SJSA1 (cell line): ENCODE measurements at places on chromosomes 3 and 15.

- DNase-seq, result peak; percentile 55
Measured at GRCh38 chr3:123739754-123740153, 144.4 kb downstream of the MYLK start.

- DNase-seq, result no peak
Measured at GRCh38 chr3:13846716-13847570, 32.9 kb downstream of the WNT7A start.

DNA sequence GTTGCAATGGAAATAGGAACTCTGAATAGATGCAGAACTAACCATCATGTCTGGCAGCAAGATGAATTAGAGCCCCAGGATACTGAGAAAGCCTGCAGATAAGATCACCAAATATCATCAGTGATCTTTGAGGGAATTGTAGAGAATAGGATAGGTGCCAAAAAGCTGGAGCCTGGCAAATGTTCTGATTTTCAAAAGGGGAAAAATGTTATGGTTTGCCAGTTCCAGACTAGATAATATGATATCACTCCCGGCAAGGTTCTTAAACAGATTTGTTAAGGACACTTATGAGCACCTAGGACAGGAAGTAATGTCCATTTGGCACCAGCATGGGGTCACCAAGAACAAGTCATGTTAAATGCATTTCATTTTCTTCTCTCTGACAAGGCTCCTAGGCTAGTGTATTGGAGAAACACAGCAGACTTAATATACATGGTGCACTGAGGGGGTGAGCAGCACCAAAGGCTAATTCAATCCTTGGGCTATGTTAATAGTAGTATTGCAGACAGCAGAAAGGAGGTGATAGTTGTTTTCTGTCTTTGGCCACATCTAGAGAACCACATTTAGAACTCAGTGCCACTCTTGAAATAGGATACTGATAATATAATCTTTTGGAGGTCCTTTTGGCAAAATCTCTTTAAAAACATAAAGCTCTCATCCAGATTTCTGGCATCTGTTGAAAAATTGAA is 4.8 kb downstream of the SRGAP3 start:
- no peak for DNase-seq

GRCh38 chr3:177629276-177629675 is 432.0 kb upstream of the TBL1XR1 start:
- DNase-seq, result no peak
